Epithelial cell of esophagus (primary cell): ENCODE measurements at places on chromosomes 1 and 21.

DNA sequence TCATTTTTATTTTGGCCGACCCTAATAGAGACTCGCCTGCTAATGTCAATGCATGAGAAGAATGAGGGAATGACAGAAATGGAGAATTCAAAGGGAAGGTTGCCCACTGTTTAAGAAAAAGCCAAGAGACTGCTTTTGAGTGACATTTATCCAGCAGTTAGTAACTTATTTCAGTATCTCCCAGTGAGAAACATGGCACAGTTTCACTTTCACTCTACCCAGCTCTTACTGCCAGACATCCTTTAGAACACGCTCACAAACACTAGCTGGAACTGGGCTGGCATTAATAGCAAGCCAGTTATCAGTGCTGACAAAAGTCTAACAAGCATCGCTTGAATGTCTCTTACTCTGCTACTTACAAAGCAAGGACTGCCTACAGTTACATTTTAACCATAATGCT lies 8.5 kb downstream of the GGPS1 start:
- no peak for DNase-seq

GRCh38 chr1:12677565-12677964 lies 33.7 kb downstream of the AADACL4 start:
- DNase-seq = no peak

GRCh38 chr1:38095454-38095931 lies 48.9 kb upstream of the POU3F1 start:
- DNase-seq = no peak

DNA sequence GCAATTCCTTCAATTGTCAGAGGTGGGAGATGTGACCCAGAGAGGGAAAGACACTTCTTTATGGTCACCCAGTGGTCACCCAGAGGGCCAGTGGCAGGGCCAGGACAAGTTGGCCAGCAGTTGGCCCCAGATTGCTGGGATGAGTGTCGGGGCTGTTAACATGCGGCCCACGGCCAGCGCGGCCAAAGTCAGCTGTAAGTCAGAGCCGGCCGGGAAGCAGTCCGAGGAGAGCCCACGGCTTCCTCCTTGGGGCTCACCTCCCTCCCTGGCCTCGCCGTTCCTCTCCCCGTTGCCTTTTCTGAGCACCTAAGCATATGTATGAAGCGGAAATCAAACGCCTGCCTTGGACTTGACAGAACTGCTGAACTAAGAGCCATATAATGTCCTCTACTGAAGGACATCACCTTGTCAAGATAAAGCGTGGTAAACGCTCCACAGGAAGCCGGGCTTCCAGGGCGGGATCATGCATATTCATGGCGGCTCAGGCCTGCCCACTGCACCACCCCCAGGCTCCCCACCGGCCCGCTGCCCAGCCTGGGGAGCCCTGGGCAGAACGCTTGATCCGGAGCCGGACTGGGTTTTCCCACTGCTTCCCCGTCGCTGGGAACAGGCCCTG lies 245.4 kb upstream of the POU3F1 start:
- no peak for DNase-seq

- DNase-seq = no peak
These were observed 213.0 kb downstream of the CRB1 start for GRCh38 chr1:197481101-197481500.

DNA sequence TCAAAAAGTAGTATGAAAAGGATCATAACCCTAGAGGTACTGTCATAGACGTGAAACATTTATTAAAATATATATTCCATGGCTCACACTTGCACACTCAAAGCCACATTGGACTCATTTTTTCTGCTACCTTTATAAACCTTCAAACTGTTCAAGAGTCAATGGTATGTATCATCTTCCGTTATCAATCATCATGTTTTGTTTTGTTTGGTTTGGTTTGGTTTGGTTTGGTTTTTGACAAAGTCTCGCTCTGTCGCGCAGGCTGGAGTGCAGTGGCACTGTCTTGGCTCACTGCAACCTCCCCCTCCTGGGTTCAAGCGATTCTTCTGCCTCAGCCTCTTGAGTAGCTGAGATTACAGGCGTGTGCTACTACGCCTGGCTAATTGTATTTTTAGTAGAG lies 1.8 kb downstream of the IFNAR2 start:
- DNase-seq = no peak

DNA sequence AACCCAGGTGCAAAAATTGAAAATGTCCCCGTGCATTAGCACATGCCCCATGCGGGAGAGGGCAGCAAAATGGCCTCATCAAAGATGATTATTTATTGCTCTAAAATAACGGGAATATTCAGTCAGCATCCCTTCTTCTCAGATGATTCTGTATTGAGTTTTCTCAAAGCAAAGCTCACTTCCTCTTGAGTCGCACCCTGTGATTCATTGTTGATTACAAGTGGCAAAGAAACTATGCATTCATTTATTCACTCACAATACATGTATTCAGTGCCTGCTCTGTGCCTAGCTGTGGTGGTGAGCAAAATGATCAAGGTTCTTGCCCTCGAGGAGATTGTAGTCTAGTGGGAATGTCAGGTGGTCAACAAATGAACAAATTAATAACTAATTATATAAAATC lies 226.0 kb upstream of the KAZN start:
- peak; percentile 16 for DNase-seq

DNA sequence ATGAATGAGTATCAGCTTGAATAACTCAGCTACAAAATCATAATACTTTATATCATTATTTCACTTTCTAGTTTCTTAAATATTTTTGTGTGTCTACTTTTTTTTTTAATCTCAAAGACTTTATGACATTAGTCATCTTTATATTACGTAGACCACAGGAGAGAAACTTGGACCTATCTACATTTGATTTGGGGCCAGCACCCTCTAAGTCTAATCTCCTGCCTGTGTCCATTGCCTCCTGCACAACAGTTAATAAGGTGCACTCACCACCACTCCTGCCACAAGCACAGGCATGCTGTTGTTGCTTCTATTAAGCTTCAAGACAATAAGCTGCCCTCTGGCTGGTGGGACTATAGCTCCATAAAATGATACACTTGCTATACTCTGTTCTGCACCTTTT lies 70.4 kb downstream of the DIRAS3 start:
- DNase-seq = no peak

DNA sequence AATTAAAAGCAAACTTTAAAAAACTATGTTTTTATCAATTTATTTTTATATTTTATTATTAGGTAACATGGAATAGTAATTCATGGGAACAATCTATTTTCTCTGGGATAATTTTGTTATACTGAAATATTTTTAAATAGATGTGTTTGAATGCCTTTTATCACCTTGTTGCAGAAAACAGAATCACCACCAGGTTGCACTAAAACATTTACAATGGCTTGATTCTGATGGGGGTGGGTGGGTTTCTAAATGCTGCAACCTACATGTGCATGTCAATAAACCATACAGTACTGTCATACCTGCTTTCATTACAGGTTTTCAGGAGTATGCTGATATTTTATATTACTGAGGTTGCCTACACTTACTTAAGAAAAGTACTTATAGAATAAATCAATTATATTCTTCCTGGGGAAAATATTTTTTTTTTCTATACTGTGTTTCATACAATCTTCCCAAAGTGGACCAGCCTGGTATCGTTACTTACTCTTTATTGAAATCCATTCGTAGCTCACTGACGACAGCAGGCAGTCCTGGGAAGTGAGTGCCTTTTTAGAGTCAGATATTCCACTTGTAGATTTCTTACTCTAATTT lies 132.8 kb downstream of the PTPRC start:
- peak; percentile 44 for DNase-seq

GRCh38 chr1:119968068-119968492 lies 71.8 kb upstream of the ADAM30 start:
- peak; percentile 75 for DNase-seq

DNA sequence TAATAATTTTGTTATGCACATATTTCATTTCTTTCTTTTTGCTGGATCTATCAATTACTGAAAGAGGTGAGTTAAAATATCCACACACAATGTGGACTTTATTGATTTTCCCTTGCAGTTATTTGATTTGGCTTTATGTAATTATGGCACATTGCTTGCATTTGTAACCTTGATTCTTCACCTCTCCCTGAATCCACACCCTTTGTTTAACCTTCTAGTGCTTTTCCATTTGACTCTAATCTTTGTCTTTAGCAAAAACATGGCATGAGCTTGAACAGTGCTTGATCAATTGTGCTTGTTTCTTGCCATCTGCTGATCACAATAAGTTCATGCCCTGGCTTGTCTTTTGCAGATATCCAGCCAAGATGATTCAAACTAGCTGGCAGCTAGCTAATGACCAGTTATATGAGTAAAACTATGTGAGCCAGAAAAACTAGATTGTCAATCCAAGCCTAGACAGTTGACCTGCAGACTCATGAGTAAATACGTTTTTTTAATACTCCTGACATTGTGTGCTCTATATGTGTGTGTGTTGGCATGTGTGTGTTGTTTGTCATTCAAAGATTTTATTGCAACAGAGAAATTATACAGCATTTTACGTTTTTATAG lies 899.2 kb downstream of the NCAM2 start:
- peak; percentile 74 for DNase-seq

GRCh38 chr1:180964595-180964994 lies 51.9 kb downstream of the KIAA1614 start:
- DNase-seq = no peak

- peak; percentile 38 for DNase-seq
These were observed at the start of gene NKAIN1 for GRCh38 chr1:31239653-31240241. Gene NKAIN1, minus strand, starts transcription at chr1:31239887. Its CDS starts 340 bp downstream, at chr1:31239547.

- DNase-seq = no peak
These were observed 56.3 kb upstream of the DISP3 start for GRCh38 chr1:11422686-11423085.

DNA sequence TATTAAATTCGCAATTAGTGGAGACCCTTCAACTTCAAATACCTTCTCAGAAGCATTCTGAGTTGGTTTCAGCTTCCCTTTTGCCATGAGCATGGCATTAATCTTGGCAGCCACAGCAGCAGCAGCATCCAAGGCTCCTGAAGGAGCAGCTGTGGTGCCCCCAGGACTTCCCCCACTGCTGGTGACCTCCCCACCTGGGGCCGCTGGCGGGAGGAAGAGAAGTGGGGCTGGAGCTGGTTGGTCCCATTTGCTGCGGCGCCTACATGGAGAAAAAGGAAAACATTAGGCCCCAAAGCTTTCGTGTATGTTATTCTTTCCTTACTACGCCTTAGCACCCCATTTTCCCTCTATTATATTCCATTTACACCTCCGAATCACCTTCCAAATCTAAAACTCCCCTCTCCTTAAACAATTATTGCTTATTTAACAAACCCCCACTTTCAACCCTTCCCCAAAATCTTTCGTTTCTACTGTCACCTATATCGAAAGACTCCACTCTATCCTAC lies 569 bp downstream of the KHDC4 start:
- no peak for DNase-seq

GRCh38 chr1:78715181-78715661 lies 65.6 kb downstream of the IFI44 start:
- DNase-seq = peak; percentile 19

DNA sequence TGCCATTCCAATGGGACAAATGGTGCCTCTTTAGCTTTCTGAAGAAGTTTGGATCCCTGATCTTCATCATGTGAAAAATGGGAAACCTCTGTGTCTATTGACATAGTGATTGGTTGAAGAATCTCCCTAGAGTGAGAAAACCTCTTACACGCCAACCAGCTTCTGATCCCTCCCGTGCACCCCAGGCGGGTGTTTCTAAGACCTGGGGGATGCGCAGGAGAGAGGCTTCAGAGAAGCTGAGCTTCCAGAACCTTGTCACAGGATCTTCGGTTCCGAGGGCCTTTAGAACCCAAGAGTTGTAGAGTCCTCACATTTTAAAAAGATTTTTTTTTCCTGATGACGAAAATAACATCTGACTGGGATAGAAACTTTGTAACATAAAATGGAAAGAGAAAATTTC lies 11.3 kb downstream of the PODN start:
- no peak for DNase-seq

DNA sequence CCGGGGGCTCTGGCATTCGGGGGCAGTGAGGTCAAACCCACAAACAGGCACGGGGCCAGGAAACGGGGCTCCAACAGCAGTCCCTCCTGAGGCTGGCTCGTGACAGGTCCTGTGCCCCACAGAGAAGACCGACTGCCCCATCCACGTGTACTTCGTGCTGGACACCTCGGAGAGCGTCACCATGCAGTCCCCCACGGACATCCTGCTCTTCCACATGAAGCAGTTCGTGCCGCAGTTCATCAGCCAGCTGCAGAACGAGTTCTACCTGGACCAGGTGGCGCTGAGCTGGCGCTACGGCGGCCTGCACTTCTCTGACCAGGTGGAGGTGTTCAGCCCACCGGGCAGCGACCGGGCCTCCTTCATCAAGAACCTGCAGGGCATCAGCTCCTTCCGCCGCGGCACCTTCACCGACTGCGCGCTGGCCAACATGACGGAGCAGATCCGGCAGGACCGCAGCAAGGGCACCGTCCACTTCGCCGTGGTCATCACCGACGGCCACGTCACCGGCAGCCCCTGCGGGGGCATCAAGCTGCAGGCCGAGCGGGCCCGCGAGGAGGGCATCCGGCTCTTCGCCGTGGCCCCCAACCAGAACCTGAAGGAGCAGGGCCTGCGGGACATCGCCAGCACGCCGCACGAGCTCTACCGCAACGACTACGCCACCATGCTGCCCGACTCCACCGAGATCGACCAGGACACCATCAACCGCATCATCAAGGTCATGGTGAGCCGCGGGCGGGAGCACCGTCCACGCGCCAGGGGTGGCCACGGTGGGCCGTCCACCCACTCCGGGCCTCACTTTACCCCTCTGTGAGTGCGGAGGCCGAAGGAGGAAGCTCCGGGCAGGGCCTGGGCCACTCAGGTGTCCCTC lies 14.2 kb downstream of the COL6A2 start:
- DNase-seq = no peak

DNA sequence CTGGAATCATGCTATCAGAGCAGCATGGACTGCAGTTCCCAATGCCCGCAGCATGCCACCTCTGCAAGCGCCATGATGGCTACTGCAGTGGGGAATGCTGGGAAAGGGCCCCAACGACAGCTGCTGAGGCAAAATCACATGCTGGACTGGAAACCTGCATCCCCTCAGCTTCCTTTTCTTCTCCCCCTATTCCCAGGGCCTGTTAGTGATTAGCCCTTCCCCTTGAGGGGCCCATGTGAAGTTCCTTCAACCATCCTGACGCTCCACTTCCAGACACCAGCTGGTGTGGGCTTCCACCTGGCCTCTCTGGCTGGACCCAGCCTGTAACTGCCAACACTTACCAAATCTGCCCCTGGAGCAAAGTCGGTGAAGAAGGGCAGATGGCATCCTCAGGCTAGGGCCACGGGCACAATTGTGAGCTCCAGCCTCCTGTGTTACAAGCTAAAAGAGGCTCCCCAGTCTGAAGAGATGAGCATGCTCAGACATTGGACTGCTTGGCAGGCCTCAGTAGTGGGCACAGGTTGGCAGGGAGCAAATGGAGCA lies 22.1 kb upstream of the SDC3 start:
- no peak for DNase-seq
